ENCODE measurements at places on chromosomes 2 and 18.

- DNase-seq, result no peak
Observed at GRCh38 chr2:164622338-164623106, 1.2 kb upstream of the GRB14 start.

GRCh38 chr2:191255271-191255670 is 10.1 kb downstream of the MYO1B start:
- no peak for DNase-seq

DNA sequence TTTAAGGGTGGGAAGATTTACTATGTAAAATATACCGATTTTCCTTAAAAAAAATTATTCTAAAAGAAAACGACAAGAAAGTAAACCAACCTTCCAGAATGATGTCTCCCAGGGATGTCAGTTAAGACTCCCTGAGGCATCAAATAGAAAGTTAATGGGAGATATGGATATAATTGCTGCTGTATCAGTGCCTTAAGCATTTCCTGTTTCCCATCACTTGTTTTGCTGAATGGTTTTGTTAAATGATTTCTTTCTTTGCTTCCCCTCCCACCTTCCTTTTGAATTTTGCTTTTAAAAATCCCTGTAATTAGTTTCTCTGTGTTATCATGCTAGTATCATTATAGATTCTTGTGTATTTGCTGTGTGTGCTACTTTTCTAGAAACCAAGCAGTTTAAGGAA is 154.3 kb upstream of the CWC22 start:
- no peak for DNase-seq

DNA sequence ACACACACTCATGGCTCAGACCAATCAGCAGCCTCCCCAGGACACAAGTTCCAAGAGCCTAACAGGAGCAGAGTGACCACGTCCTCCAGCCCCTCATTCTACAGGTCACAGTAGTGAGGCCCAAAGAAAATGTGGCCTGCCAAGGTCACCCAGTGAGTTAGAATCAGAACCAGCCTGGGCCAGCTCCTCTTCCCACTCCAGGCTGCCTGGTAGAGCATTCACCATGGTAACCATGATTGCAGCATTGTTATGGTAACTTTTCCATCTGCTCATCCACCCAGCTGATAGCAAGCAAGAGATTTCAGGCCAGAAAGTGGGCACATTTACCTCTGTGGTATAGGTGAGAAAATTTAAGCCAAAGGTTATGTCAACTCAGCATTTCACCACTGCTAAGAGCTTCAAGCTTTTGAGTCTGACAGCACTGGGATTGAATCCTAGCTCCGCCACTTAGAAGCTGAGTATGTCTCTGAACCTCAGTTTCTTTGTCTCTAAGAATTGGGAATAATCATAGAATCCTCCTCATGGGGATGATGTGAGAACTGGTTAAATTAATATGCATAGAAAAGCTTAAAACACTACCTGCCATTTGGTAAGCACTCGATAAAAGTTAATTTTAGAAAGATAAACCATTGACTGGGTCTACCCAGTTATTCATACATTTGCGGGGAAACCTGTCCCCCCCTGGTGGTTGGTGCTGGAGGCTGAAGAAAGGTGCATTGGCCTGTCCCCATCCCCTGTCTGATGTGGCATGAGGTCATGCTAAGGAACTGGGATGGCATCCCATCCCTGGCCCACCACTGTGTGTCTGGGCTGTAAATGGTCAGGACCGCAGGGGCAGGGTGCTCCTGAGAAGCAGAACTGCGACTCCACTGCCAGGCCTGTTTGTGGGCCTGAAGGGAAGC is 181.5 kb downstream of the KLHL29 start:
- no peak for DNase-seq

DNA sequence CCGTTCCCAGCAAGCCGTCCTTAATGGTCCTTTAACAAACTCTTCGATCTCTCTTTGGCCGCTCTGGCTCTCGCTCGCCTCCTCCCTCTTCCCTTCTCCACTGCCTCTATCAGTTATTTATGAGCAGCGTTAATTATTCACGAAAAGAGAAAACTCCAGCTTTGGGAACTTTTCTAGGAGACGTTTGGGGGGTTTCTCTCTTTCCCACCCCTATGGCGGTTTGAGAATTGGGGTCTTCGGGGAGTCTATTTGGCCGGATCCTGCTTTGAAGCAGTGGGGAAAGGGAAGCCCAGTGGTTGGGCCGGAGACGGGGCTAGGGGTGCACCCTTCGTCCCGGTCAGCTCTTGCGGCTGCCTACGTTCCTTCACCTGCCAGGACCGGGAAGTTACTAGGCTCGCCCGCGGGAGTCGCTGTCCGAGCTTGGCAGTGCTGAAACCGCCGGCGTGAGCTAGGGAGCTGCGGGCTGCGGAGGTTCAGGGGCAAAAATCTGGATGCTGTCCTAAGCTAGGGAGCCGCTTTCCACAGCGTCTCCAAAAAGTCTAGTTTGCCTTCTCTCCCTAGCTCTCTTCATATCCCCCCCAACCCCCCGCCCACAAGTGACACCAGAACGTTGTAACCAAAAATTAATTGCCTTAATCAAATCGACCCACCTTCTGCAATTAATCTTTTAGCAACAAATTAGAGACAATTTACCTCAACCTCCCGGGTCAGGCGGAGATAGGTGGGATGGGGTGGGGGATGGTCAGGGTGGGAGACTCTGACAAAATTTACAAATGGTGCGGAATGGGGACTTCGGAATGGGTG is 8.9 kb upstream of the SKOR2 start:
- DNase-seq, result no peak
